ENCODE measurements at places on chromosomes 7 and 10.
A peak's percentile ranks its signal among the peaks of the same experiment; 100 is the strongest.

GRCh38 chr7:147173883-147174282, 1057.3 kb downstream of the CNTNAP2 start:
- no peak for DNase-seq

DNA sequence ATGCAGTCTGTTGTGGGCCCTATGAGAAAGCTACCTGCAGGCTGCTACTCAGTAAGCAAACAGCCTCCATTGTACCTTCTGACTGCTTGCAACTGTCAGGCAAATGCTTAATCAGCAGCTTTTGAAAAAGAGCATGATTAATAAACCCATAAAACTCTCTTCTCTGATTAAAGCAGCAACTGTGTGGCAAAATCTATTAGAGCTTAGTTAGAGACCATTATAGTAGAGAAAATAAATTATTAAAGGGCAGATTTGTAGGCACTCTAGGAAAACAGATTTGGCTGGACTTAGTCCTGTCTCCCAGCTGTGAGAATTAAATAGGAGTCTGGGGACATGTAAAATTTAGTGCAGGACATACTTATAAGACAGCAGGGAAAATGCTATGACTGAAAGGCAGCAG, 132.5 kb upstream of the WNT16 start:
- DNase-seq: no peak

DNA sequence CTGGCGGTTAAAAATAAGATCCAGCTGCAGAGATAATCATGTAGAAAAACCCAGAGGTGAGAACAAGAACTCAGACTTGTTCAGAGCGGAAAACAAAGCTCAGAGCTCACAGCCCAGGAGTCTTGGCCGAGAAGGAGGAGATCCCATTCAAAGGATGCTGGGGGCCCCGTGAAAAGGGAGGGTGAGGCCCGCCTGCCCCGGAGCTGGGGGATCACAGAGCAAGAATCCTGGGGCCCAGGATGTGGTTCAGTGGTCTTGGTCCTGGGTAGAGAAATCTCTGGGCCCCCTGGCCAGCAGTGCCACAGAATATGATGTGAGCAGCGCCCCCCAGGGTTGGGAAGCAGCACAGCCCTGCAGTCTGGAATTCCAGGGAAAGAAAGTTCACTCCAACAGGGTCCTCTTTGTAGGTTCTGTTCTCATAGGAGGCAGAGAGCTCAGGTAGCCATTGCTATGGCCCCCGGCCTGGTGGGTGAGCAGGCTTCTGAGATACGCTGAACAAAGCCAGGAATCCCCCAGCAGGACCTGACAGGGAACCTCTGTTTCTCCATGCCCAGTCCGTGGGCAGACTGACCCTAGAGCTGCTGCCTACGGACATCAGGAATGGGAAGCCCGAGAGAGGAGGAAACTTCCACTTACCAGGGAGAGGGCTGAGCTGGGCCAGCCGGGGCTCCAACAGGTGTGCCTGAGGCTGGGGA, 77.7 kb upstream of the GNA12 start:
- no peak for DNase-seq

- peak; percentile 49 for DNase-seq
These were observed 53.4 kb upstream of the FHIP2A start for GRCh38 chr10:114767986-114768821.

GRCh38 chr7:50534690-50535290, 30.4 kb downstream of the DDC start:
- DNase-seq: peak; percentile 92
